CD4-positive, alpha-beta T cell treated with Interleukin-4 for 4 hours (primary cell): ENCODE measurements at places on chromosomes 11 and 22.

GRCh38 chr11:13318498-13319295, 41.1 kb downstream of the BMAL1 start:
- DNase-seq: no peak

DNA sequence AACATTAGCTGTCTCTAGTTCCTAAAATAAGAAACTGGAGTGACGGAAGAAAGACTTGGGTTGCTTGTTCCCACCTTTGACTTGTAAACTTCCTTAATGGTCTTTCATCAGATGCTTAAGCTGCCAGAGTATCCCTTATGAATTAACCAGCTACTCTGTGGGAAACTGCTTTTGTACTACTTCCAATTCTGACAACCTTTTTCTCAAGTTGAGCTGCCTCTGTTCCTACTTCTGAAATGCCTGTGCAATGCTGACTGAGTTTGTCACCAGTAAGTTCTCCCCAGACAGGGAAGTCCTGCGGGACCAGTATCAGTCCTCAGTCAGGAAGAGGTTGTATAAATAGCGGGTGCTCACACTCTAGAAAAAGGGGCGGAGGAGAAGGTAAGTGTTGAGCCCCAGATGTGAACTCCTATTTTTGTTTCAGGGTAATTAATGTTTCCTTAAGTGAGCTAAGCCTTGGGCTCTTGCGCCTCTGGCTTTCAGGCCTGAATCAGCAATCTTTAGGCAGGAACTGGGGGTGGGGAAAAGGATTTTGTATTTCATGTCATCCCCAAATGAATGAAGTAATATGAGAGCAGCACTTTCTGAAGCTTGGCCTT, 67.2 kb downstream of the CECR2 start:
- no peak for DNase-seq

DNA sequence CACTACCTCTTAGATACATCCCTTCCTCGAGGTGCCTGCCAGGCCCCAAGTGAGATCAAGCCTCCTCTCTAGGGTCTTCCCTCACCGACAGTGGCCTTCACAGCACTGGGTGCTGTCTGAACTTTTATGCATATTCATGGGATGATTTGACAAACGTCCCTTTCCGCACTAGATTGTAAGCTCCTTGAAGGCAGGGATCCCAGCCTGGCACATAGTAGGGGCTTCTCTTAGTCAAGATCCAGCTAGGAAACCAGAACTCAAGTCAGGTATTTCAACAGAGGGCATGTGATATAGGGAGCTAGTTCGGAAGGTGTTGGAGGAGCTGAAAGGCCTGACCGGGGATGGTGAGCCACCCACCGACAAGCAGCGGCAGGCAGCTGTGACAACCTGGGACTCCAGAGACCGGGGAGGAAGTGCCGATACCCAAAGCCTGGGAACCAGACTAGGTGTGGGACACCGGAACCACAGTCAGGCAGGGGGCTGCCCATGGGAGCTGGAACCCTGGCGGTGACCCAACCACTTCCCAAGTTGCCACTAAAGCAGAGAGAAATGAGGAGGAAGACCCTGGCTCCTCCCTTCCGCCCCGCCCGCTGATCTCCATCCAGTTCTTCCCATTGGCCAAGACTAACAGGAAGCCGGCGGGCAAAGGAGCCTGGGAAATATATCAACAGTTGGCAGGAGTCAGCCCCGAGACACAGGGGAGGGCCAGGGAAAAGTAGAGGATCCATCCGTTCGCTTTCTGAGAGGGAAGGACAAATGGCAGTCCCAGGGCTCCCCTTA, 39.8 kb upstream of the CD82 start:
- no peak for DNase-seq

DNA sequence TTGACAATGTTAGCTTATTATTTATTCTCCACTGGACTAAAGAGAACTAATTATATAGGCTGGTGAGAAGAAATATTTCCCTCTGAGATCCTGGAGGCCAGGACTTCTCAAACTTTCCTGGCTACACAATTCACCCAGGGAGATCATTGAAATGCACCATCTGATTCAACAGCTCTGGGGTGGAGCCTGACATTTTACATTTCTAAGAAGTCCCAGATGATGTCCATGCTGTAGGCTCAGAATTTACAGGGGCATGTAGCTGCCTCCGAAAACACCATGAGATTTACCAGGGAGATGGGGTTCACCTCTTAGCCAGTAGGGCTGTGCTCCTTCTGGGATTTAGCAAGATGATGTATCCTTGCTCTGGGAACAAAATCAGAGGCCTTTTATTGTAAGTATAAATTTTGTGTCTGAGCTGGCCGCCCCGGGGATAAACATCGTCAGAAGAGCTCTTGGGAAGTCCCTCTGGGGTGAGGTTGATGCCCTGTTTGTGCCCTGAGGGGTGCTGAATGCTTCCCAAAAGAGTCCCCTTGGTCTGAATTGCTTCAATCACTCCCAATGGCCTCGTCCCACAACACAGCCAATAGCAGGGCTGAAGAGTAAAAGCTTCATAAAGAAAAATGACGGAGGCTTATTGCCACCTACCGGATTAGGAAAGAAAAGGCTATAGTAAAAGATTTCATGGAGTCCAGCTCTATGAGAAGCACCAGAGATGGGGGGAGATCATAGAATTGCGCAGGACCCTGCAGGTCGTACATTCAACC, 33.4 kb upstream of the API5 start:
- DNase-seq: no peak

DNA sequence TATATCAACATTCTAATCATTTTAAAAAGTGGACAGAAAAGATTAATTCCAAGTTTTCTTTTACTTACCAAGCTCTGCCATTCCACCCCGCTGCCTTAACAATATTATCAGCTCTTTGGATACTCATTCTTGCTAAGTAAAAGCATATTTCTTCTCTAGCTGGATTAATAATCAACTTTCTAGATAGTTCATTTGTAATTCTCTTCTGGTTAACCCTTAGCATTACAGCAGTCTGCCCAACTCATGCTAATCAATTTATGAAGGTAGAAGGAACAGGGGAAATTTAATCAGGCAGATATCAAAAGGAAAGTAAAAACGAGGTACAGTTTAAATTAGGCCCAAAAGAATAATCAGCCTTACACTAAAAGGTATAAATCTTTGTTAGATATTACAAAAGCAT, 41.0 kb upstream of the SOX6 start:
- no peak for DNase-seq

DNA sequence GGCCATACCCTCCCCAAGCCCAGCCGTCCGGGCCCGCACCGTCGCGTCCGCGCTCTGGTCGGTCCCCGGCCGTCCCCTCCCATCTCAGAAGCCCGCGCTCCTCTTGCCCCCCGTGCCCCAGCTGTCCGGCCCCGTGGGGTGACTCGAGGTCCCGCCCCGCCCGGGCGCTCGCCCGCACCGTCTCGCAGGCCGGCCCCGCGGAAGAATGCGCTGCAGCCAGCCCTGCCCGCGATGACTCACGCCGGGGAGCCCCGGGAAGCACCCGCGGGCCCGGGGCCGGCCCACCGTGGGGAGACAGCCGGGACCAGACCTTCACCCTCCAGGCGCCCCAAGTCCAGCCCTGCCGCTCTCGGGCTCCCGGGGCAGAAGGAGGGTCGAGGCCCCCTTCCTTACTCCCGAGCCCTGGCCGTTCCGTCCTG, 320 bp upstream of the PHLDA2 start:
- peak; percentile 35 for DNase-seq

DNA sequence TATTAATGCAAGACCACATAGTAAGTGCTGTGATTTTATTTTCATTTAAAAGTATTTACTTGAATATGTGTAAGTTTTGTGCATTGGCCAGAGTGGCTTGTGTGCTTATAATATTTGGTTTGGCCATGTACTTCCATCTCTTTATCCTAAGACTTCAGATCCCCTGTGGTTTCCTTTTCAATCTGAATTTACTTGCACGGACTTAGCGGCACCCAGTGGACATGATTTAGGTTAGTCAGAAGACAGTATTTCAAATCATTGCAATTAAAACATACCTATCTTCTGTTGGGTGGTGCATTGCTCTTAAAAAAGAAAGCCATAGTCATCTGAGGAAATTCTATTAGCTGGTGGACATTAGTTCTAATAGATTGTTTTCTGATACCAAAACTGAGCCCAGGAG, 30.7 kb downstream of the PIWIL4 start:
- no peak for DNase-seq

DNA sequence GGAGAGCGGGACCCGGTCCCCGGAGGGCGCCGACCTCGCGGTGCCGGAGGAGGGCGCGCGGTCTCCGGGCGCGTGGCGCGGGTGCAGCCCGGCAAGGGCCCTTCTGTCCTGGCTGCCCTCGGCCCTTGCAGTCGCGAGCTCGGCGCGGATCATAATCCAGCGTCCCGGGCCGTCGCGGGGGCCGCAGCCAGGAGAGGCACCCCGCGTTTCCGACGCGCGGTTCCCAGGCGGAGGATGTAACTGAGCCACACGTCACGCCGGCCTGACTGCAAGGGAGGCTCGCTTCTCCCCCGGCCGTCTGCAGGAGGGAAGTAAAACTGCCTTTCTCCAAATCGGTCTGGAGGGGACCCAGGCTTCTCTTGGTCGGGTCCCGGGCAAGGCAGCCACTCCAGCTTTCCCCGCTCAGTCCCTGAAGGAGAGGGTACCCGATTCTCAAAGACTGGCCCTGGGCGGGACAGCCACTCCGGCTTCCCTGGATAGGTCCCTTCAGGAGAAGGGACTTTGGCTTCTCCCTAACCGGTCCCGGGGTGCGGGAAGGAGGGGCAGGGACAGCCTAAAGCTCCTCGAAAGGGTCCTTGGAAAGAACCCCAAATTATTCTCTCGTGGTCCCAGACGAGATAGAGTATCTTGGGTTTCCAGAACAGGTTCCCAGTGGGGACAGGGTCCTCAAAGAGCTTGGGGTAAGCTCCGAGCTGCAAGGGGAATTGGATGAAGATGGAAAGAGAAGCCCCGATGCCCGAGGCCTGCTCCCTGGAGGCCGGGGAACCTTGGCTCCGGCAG, 836 bp downstream of the SPON1 start:
- DNase-seq: no peak

DNA sequence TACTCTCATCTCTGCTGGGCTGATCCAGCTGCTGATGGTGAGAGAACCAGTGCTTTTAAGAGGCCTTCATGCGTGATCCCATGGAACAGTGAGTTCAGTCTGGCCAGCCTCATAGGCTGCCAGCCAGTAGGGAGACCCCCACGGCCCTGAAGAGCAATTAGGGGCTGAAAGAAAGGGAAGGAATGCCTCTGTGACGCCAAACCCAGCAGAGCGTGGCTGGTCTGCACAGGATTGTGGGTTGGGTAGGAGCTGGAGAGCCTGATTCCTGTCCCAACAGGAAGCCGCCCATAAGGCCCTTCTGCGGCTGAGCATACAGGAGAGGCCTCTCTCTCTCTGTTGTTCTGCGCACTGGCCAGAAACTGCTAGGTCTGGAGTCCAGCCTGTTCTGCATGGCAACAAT, 181.5 kb upstream of the E2F8 start:
- no peak for DNase-seq

GRCh38 chr11:1300569-1301187, 8.8 kb downstream of the TOLLIP start:
- DNase-seq: no peak

DNA sequence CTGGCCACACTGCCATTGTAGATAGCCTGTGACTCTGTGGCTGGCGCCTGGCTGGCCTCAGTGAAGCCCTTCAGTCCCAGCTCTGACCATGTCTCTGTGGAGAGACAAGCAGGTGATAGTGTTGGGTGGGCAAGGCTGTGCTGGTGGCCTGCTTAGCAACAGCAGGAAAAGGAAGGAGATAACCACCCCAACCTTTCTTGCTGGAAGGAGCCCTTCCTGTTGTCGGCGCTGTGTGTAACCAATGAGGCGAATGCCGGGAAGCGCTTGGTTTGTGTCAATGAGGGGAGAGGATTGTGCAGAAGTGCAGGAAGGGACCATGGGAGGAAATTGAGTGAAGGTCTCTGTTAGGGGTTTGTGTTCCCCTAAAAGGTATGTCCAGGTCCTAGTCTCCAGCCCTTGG, 27.3 kb downstream of the PARVB start:
- DNase-seq: no peak

- no peak for DNase-seq
Measured at GRCh38 chr22:38205261-38206128, 3.7 kb downstream of the MAFF start.

- no peak for DNase-seq
Measured at GRCh38 chr22:28146401-28147314, 227.6 kb upstream of the PITPNB start.

DNA sequence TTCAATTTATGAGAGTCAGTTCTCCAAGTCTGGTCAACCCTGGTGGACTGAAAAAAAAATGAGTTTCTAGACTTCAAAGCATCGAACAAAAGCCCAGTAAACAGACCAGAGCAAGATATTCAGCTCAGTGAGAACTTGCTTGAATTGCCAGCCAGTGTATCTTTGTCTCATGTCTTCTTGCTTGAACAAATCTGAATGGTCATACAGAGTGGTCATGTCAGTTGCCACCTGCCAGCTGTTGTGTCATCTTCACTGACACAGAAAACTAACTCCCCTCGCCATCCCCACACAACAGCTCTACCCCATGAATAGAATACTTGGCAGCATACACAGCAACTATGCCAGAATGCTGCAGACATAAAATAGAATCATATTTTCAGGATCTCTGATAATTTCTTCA, 27.5 kb upstream of the CALCB start:
- DNase-seq: no peak

DNA sequence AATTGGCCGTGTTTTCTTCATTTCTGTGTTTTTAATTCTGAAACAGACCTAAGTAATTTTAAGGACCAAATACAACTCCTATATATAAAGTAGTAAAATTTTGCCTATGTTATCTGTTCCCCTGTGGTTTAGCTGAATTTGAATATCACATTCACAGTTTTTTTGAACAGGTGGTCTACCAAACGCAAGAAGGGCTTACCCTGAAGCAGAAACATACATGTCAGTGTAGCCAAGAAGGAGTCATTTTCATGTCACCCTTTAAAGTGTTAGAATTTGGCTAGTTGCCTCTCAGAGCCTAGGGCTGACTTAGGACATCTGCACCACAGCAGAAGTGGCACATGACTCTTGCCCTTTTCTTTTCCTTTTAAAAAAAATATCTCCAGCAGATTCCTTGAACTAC, 34.3 kb downstream of the MYBPC3 start:
- no peak for DNase-seq

- no peak for DNase-seq
Measured at GRCh38 chr11:11095831-11096723, 238.2 kb upstream of the ZBED5 start.

- no peak for DNase-seq
Measured at GRCh38 chr11:73203790-73204189, 14.3 kb upstream of the P2RY2 start.

DNA sequence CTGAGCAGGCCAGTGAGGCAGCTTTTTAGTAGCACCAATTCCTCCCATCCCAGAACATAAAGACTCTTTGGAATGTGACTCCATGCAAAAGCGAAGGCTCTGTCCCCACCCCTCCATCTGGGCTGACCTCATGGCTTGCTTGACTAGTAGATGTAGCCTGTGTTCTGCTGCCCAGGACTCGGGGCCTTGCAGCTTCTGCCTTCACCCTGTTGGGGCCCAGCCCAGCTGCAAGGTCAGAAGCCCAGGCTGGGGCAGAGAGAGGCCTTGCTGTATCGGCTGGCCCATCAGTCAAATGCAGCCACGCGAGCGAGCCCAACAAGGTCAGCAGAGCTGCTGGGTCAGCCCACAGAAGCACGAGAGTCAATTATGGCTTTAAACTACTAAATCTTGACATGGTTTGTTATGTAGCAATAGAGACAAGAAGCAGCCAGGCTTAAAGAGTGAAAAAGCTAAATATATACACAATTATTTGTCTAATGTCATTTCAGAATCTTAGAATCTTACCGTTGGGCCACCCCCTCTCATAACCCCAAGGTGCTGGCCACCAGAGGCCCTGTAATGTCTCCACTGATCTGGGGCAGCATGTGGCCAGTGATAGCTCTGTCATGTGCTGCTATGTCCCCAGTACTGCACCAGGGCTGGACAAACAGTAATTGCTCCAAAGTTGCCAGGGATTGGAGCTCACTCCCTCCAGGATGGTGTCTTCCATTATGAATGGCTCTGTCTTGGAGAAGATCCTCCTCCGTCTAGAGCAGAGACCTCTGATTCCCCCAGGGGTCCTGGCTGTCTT, 10.4 kb upstream of the WNT11 start:
- DNase-seq: no peak
